ENCODE measurements at places on chromosomes 3 and 15. TPM values are rescaled to one million over a fixed set of nuclear protein-coding genes. Genes with fewer than 3 reads are reported as not detected.

DNA sequence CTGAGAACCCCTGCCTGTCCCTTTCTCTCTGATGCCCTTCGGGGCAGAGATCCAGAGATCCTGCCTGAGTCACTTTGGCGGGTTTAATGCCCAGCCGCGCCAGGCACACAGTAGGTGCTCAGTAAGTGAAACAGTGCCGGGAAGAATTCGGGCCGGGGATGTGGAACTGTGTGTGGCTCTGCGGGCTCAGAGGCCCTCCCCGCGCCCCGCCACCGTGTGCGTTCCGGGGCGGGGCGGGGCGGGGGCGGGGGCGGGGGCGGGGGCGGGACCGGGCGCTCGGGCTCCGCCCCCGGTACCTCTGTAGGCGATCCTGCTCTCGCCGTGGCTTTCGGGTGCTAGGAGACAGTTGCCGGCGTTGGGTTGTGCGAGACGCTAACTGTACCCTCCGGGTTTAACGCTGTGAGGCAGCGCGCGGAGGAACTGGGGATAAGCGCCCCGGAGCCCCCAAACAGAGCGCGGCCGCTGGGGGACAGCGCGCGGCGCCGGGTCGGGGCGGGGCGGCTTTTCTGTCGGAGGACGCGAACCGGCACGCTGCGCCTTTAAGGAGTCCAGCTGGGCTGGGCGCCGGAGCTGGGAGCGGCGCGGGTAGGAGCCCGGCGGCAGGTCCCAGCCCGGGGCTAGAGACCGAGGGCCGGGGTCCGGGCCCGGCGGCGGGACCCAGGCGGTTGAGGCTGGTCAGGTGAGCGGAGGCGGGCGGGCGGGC, at the start of gene ABHD6:
Gene ABHD6, plus strand, starts transcription at position 555 of the 703 bp plus-strand sequence. CDS start 18,795 bp downstream, outside the sequence.
- peak; percentile 69 for DNase-seq

DNA sequence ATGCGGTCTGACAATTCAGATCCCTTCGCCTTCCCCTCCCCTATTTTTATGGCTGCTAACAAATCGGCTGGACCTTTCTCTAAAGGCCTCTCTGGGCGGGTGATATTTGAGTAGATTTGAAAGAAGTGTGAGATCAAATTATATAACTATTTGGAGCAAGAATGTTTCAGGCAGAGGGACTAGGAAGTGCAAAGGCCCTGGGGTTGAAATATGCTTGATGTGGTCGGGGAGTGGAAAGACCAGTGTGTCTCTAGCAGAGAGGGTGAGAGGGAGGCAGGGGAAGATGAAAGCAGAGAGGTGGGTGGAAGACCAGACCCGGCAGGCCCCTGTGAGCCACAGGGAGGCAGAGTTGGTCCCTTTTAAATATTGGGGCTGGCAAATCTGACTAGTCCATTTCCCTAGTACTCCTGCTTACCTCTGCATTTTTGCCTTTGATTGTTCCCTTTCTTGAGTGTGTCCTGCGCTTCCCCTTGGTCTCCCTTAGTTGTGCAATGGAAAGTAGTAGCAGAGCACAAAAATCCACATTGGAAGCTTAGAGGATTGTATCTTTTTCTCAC, 32.3 kb downstream of the SLCO3A1 start:
- peak; percentile 24 for DNase-seq

- DNase-seq = no peak
Measured at GRCh38 chr3:110344897-110345767, 726.5 kb upstream of the NECTIN3 start.

DNA sequence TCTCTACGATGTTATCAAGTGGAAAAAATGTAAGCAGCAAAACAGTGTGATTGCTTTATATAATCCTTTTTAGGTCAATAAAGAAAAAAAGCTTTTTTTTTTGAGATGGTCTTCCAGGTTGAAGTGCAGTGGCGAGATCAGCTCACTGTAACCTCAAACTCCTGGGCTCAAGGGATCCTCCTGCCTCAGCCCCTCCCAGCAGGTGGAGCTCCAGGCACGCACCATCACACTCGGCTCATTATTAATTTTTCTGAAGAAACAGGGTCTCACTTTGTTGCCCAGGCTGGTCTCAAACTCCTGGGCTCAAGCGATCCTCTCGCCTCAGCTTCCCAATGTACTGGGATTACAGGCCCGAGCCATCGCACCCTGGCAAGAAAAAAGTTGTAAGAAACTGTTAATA, 17.3 kb downstream of the RNF168 start:
- DNase-seq = peak; percentile 29

DNA sequence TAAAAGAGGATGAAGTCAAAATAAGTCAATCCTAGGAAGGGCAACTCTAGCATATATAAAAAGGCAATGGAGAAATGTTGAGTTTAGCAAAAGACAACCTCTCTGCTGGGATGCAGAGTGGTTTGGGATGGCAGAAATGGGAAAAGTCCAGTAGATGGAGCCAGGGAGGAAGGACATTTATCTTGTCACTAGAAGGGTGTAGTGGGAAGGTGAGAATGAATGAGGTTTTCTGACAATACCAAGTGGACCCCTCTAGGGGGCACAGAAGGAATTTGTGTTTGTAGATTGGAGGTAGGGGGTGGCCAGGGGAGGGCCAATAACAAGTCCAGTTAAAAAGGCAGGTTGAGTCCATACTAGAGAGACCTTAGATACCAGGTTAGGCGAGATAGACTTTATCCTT, 80.0 kb downstream of the THSD4 start:
- DNase-seq = peak; percentile 35

SLC9C1 gene
- not detected for total RNA-seq
